NCI-H1092 (cell line): ENCODE measurements at places on chromosomes 1 and 21.

DNA sequence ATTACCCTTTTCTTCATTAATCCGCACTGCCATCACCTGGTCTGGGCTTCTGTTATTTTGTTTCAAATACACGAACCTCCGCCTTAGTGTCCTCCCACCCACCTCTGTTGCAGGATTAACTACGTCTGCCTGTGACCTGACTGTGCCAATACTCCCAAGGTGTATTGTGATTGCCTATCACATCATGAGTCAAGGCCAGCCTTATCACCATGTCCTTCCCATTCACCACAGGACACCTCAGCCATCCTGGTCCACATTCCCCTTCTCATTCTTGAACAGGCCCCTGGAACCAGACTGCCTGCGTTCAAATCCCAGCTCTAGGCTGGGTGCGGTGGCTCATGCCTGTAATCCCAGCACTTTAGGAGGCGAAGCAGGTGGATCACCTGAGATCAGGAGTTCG, 14.4 kb downstream of the F11R start:
- DNase-seq: no peak

- no peak for DNase-seq
These were observed 254.1 kb upstream of the IRF2BP2 start for GRCh38 chr1:234864116-234864515.

DNA sequence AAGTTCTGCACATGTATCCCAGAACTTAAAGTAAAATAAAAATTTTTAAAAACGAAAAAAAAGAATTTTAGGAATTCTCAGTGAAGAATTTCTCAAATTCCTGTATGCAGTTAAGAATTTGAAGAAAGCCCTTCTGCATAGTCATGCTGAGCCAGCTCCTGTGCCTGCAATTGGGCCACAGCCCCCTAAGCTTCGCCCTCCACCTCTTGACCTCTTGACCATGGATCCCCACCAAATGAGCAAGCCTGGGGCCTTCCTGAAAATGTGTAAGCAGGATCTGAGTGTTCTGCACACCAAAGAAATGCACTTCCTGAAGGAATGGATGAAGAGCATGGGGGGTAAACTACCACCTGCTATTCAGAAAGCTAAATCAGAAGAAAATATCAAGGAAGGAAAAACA, 52.0 kb downstream of the NBPF6 start:
- no peak for DNase-seq

- DNase-seq: no peak
These were observed 10.0 kb downstream of the MAP3K6 start for GRCh38 chr1:27356619-27357280.

GRCh38 chr1:149962039-149962647, 25.5 kb upstream of the MTMR11 start:
- peak; percentile 46 for DNase-seq

- no peak for DNase-seq
These were observed 13.2 kb downstream of the LAX1 start for GRCh38 chr1:203778146-203778545.

DNA sequence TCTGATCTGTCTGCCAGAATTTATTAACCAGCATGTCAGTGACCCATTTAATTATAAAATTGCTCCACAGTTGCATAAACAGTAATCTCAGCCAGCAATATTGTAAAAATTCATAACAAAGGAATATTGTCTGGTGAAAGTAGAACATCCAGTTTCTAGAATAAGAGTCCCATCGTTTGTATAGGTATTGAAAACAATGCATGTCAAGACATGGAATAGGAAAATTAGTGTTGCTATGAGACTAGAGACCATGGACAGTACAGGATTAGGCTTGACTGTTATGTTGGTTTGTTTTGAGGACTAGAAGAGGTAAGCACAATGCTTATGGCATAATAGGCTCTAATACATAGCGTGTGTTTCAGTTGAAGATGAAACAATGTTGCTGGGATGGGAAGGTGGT, 37.1 kb downstream of the ATF6 start:
- DNase-seq: no peak
